ENCODE measurements at places on chromosomes 5 and 9. TPM values are rescaled to one million over a fixed set of nuclear protein-coding genes. Genes with fewer than 3 reads are reported as not detected.

DNA sequence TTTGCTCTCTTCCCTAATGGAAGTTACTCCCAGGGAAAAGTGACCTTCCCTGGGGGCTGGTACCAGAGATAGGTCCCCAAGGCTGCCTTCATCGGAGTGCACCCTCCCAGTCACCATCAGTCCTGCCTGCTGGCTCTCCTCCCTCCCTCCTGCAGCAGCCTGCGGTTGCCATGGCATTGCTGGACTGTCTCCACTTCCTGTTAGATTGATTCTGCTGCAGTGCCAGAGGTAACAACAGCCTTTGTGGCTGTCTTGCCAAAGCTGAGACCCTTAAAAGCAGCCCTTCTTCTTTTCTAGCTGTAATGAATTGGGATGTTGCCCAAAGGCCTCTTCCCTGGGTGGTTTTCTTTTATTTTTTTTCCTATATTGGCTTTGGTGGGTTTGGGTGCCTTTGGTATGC is 78.1 kb upstream of the PRLR start:
- no peak for DNase-seq

GRCh38 chr5:33328818-33329217 is 111.9 kb upstream of the TARS1 start:
- DNase-seq, result no peak

GRCh38 chr9:21560281-21560745 is 78.2 kb upstream of the IFNE start:
- no peak for DNase-seq

GRCh38 chr5:16707168-16707868 is 90.5 kb upstream of the RETREG1 start:
- DNase-seq, result no peak

DNA sequence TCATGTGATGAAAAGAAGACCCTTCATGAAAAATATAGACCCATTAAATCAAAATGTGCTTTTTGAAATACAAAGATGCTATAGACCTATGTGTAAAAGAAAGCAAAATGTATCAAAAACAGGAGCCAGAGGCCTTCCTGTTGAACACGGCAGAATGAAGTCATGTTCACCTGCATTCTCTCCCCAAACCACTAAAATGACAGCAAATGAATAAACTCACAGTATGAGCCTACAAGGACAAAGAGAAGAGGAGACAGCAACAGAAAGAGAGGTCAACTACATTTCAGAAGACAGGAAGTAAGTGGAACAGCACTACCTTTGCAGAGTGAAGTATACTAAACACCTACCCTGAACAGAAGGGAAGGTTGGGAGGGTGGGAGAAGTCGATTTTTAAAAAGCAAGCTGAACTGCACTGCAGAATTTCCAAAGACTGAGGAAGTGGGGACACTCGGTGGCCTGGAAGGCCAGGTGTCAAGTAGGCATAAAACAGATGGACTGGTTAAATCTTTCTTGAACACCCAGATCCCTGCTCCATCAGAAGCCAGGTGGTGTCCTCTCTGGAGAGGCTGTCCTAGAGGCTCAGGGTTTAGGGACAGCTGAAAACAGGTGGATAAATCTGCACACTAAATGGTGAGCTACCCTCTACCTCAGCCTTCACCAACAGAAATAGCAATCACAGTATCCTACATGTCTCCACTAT is 48.9 kb downstream of the MED27 start:
- DNase-seq, result no peak

Gene PCDHA13
- 0.74 TPM for total RNA-seq
